HT-29 (cell line): ENCODE measurements at places on chromosomes 6 and 20.

DNA sequence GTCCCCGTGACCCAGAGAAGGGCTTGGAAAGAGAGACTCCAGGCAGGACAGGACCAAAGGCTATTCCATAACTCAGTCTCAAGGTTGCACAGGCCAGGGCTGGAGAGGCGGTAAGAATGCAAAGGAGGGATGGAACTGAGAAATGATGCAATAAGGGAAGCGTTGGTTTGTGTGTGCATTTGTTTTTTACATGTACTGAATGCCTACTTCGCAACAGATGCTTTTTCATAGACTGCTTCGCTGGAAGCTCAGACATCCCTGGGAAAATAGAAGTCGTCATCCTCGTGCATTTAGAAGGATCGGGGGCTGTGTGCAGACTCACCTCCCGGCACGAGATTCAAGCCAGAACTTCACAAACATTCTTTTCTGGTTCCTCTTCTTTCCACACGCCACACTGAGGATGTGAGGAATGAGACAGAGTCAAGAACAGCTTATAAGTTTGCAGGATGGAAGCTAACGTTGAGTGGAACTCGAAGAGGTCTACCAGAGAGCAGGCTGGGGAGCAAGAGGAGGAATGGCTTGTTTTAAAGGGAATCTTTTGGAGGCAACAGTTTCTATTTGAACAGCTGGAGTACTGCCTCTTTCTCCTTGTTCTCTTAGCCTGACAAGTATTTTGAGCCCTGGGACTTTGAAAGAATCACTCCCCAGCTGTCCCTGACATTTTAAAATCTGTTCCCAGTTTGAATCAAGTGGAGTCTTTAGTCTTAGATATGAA lies 19.3 kb upstream of the LY86 start:
- DNase-seq, result no peak

GRCh38 chr20:20034486-20034885 lies 17.3 kb downstream of the NAA20 start:
- no peak for DNase-seq

DNA sequence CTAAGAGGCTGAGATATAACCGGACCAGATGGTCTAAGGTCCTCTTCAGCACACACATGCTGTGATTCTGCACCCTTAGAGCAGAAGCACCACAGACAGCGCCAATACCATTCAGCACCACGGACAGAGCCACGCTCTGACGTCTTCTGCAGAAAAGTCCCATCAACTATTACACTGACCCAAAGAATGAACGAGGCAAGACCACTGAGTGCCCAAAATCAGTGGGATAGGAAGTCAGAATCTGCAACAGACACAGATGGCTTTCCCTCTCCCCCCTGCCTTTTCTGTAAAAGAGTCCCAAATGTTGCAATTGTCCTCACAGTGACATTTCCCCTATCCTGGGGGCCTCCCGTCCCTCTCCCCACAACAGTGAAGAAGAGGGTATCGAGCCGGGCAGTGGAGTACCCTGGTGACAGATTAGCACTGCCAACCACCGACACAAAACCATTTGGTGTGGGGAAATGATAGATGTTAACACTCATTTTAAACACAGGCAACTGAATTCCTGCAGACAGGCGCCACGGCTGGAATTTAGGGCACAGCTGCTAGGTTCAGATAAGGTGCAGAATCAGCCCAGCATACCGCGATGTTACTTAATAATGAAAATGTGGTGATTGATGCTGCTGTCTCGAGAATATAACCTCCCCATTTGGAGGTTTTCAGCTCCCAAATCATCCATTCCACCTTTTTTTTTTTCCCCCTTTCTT lies 66.6 kb upstream of the CTNNBL1 start:
- DNase-seq, result peak; percentile 80

- DNase-seq, result no peak
Observed at GRCh38 chr6:14380086-14380820, 262.7 kb downstream of the CD83 start.

GRCh38 chr20:4811257-4811656 lies 89.5 kb downstream of the PRND start:
- DNase-seq, result no peak

DNA sequence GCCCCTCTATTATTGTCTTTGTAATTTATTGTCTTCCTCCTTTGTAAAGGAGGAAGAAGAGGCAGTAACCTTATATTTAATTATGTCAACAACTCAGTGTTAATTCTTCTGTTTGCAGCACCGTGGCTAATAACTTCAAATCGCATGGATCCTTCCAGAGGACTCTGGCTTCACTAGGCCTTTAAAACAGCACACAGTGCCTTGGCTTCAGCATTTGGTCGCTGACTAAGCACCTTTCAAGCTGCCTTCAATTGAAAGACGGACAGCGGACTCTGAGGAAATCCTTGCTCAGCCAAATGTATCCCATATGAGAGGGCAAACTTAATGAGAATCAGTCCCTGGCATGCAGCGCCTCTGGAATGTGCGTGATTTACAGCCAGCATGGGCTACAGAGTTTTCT lies 64.2 kb downstream of the SGK1 start:
- DNase-seq, result no peak

DNA sequence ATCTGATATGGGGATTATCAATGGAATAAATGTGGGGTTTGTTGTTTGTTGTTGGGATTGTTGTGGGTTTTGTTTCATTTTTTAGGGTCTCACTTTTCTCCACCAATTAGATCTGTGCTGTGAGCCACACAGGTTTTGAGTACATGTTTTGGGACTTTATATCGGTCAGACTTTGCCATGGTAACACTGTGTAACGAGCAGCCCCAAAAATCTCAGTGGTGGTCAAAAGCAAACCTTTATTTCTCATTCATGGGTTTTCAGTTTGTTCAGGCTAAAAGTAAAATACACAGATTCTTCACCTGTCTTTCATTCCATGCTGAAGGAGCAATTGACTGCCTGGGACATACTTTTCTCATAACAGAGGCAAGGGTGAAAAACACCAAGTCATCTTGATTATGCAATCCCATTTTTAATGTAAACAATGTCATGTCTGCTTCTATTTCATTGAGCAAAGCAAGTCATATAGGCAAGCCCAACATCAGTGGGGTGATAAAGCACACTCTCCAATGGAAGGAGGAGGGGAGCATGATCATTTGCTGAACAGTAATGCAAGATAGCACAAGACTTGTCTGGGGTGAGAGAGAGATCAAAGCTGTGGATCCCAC lies 101.1 kb upstream of the PLCB4 start:
- no peak for DNase-seq

DNA sequence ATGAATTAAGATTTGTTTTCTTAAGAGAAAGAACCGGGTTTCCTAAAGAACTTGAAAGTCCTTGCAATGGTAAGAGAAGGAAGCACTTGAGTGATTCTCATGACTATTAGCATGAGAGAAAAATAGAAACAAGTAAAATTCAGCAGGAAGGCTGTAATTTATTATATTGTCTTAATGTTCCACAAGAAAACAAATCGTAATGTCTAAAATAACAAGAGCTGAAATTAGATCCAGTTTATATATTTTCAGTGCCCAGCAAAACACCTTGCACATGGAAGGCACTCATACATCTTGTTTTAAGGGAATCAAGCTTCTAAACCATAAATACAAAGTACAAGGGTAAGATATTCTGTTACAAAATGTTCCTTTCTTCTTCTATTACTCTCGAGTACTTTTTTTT lies 229.4 kb upstream of the PLN start:
- no peak for DNase-seq

DNA sequence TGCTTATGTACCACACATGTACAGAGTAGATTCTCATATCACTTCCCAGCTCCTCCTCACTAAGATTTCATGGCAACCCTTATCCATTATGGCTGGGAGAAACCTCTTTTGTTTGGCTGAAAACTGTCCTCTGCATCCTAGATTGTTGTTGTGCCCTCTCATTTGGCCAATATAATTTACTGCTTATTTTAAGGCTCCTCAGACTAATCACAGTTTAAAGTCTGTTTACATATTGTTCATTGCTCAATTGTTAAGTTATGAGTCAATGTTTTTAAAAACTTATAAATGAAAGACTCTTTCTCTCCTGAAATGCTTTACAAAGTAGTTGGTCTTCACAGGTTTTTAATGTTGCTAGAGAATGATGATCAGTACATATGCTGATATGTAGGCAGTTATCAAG lies 57.3 kb downstream of the FAM83B start:
- DNase-seq, result no peak

DNA sequence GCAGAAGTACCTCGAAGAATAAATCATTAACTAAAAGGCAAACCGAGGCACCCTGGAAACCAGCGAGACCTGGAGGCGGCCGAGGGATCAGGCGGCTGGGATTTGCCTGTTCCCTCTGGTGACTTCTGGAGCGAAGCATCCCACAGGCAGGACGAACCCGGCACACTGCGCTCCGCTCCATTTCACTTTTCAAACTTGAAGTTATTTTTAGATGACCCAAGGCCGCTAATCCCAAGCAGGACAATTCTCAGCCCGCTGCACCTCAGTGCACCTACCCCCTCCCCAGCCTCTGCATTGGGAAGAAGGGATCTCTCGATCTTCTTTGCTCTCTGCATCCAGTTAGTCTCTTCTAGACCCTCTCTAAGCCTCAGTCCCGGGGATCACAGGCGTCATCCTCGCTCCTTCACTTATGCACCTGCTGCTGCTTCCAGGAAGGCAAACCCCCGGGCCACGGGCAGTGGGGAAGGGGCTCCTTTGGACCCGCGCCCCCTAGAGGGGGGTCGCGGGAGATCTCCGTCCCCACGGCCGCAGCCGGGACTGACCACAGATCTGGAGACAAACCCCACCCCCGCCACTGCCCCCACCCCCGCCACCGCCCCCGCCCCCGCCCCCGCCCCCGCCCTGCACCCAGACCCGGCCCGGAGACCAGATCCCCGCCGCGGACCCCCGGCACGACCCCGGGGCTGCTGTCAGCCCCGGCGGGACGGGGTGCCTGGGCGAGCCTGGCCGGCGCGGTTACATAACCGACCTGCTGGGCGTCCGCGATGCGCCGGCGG lies 636 bp downstream of the RCAN2 start:
- DNase-seq, result no peak

- no peak for DNase-seq
Observed at GRCh38 chr6:157120534-157121232, 202.6 kb downstream of the TMEM242 start.

DNA sequence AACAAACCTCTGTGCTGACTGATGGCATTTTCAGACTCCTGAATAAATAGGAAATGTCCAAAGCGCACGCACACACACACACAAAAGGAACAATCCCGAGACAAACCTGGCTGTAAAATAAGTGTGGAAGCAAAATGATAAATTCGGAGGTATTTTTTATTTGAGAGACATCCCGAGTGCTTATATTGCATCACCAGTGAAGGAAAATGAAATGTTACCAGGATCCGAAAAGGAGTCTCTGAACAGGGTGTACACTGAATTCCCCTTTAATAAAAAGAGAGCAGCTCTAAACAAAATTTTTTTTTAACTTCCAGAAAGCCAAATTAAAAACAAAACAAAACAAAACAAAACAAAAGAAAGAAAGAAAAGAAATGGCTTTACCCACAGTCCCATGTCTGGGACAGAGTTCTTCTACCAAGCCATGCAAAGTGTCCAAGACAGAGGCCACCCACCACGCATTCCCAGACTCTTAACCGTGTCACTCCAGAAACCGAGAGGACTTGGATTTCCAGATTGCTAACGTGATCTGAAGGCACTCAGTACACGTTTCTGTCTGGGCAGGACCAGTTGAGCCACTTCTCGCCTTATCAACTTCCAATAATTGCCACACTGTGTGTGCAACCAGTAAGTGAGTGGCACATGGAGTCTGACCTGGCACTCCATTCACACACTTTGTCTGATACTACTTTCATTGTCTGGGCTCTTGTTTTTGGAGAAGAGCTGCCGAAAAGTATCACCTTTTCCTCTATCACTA lies 817 bp downstream of the ME1 start:
- DNase-seq, result peak; percentile 76
